ENCODE measurements at places on chromosomes 2 and 18.

- no peak for DNase-seq
These were observed 105.8 kb upstream of the NCKAP5 start for GRCh38 chr2:133674066-133674432.

GRCh38 chr2:170843656-170844055, 27.0 kb downstream of the GAD1 start:
- no peak for DNase-seq

GRCh38 chr2:20992201-20992711, 51.6 kb downstream of the APOB start:
- DNase-seq, result no peak

DNA sequence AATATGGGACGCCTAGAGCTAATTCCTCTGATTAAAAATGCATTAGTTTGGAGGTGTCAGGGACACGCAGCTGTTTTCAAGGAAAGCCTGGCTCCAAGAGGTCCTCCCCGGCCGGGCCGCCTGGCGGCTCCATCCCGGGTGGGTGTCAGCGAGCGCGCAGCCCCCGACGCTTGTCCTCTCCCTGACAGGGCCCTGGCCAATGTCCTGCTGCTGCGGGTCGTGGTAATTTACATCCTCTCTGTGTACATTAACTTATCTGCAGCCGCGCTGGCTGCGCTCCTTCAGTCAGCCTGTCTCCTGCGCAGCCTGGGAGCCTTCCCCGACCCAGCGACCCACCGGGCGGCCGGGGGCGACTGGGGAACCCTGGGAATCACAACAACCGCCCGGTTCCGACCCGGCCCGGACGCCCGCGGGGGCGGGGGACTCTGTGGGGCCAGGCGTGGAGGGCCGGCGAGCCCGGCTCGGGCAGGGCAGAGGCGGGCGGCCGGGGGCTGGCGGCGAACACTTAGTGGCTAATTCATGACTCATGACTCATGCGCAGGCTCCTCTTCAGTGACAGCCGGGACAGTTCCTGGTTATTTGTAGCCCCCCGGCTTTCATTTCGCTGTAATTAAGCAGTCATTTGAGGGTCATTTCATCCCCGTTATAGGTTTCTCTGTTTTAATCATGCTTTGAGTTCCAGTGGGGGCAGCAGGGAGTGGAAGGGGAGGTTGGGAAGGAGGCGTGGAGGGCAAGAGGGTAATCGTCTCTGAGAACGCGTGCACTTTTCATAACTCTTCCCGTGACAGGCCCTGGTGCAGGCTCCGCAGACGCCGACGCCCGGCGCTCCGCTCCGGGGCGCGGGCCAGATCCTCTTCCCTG, 141.9 kb upstream of the CTAGE1 start:
- peak; percentile 8 for DNase-seq

- DNase-seq, result no peak
These were observed 13.9 kb downstream of the SCYGR8 start for GRCh38 chr2:227759411-227760118.

GRCh38 chr2:153963256-153963655, 91.5 kb downstream of the GALNT13 start:
- DNase-seq, result no peak

DNA sequence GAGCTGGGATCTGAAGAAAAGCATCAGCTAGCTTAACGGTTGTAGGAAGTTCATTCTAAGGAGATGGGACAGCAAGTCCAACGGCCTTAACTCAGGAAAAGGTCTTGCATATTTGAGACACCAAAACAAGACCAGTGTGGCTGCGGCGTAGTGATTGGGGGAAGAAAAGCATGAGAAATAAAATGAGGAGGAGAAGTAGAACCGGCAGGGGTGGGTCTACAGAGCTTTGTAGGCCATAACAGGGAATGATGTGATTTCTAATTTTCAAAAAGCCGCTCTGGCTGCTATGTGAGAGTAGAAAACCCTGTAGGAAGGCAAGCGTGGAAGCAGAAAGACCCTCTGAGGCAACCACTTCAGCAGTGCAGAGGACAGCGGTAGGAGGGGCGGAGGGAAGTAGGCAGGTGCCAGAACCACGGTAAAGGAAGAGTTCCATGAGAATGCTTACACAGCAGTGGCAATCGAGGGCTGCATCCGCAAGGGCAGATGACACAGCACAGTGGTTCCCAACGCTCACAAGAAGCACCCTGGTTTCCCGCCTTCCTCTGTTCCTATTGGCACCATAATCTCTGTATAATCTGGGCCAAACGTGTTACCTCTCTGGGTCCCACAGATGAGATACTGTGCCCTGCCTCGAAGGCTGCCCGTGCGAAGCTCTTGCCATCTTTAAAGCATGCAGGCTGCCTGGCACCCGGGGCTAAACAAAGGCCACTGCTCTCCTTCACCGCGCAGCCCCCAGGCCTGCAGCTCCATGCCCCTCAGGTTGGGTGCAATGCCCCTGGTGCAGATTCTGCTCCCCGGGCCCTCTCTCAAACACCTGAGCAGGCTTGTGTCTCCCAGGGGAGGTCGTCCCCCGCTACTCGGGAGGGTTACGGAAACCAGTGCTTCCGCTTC, 795 bp downstream of the ANKRD39 start:
- DNase-seq, result peak; percentile 64

DNA sequence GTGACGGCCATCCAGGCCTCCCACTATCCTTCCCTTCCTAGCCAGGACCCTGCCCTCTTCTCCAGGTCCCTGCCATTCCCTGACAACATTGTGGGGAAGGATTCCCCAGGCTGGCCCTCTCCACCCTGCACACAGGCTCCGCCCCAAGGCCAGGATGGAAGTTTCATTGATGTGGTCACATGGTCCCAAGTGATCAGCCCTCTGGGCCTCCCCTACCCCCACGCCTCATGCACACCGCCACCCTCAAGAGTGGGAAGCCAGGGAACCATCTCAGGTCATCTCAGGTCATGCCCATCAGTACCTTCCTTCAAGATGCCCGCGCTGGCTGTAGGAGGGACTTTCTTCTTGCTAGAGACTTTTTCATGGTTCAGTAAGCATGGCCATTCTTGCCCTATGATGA, 514.8 kb upstream of the RAB6C start:
- no peak for DNase-seq

GRCh38 chr2:71327916-71328315, 3.7 kb upstream of the ZNF638 start:
- DNase-seq, result no peak

DNA sequence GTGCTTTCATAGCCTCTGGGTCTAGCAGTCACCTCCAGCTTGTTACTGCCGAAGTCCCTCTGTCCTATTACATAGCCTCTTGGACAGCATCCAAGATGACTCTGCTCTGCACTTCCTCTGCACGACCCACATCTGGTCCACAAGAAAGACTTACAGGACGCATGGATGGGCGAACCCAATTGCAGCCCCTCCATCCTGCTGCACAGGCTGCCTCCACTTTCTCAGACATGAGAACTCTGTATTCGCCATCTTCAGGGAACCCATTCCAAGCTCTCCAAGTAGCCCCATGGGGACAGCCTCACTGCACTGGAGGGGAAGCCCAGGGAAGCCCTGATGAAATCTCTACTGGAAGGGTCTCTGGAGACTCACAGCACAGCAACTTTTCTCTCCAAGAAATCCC, 172.1 kb downstream of the GFPT1 start:
- no peak for DNase-seq

- DNase-seq, result no peak
These were observed 322.3 kb downstream of the KCNS3 start for GRCh38 chr2:18200771-18201170.
